Stimulated activated CD8-positive, alpha-beta memory T cell treated with anti-CD3 and anti-CD28 coated beads, Interleukin-7, amount 100 ng/mL, for 4 hours (primary cell): ENCODE measurements at places on chromosomes 2 and 18.

- no peak for DNase-seq
Observed at GRCh38 chr2:241340631-241341163, 15.4 kb upstream of the FARP2 start.

DNA sequence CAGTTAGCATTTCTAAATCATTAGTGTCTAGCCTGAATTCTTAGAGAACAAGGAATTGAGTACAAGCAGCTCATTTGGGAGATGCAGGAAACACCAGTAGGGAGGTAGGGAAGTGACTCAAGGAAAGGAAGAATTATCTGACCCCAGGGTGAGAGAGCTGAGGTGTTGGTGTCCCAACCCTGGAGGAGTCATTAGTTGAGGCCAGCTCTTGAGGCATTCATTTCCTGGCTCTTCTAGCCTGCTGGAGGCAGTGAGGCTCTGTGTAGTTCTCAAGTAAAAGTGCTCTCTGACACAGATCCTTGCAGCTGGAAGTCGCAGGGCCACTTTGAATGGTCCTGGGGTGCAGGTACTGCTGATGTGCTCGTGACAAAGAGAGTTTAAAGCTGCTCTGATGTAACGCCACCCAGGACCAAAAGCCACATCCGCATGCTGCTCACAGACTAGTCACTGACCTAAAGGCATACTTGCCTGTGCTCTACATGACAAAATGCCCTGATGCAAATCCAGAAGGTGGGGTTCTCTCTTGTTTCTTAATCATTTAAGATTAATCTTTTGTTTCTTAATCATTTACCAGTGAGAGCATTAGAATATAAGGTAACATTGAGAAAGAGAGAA lies 299.5 kb upstream of the LYPD1 start:
- no peak for DNase-seq

GRCh38 chr18:34864836-34865497 lies 154.9 kb downstream of the DTNA start:
- no peak for DNase-seq

DNA sequence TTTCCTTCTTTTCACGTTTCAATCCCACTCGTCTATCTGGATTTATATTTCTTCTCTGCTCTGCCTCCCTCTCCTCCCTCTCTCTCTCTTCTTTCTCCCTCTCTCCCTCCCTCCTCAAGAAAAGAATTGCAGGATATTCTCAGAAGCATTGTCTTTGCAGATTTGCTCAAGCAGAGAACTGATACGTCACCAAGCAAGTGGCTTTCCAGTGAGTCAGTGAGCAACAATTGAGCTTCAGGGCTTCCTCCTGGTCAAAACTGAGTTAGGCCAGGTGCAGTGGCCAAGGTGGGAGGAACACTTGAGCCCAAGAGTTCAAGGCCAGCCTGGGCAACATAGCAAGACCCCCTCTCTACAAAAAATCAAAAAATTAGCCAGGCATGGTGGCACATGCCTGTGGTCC lies 151.1 kb downstream of the SMAD2 start:
- DNase-seq: no peak

DNA sequence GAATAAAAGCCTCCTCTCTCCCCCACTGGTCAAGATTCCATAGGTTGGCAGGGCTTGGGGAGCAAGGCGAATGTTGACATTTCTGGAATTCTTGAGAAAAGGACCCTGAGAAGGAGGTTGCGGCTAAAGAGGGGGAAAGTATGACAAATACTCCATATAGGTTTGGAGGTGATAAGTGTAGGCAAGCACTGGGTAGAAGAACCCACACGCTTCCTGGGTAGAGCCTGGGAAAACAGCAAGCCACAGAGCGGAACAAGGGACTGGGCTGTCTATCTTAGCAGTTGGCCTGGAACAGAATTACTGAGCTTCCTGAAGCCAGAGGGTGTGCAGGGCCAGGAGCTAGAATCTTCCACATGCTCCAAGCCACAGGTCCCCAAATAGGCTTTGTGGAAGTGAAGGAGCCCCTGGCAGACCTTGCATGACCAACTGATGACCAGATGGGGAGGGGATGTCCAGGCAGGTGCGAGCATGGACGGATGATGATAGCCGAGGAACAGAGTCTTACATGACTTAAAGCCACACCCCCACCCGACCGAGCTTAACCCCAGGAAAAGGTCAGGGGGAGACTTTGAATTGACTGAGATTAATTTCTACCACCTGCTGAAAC lies 9.9 kb downstream of the PRKAG3 start:
- DNase-seq: no peak

- no peak for DNase-seq
Observed at GRCh38 chr2:204971206-204971907, 426.1 kb downstream of the PARD3B start.

- no peak for DNase-seq
Observed at GRCh38 chr2:196742685-196743084, 56.8 kb downstream of the GTF3C3 start.

DNA sequence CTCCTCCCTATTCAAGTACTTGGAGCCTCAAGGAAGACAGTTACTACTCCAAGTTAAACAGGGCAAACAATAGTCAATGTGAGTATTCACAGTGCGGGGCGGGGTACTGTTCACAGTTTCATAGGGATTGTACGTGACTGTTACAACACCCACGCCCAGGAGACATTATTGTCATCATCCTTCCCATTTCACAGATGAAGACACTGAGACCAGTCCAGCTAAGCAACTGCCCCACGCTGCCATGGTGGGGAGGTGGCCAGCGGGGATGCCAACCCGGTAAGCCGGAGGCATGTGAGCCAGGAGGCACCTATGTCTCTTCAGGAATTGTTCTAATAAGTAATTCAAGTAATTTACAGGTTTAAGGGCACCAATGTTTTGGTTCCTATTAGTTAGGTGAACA lies 982 bp downstream of the HJURP start:
- no peak for DNase-seq

DNA sequence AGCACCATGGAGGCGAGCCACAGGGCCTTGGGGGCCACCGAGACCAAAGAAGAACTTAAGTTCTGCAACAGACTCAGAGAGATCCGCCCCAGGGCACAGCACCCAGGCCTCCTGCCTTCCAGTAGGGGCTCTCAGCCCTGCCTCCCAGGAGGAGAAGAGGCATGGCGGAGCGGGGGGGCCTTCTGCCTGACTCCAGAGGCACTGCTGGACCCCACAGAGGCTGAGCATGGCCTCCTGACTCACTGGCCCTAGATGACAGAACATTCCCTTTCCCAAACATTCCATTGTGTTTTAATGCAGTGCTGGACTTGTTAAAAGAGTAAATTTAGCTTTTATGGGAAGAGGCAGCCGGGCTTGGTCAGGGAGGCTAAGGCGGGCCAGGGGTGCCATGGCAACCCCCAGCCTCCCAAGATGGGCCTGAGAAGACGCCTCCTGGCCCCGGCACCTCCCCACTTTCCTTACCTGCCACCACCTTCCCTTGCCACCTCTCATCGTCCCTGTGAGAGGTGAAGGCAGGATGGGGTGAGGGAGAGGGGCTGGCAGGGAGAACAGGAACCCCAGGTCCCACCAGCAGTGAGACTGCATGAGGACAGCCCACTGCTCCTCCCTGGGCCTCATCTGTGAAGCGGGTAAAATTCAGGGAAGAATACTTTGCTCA lies 65.4 kb downstream of the SMAD7 start:
- DNase-seq: no peak

DNA sequence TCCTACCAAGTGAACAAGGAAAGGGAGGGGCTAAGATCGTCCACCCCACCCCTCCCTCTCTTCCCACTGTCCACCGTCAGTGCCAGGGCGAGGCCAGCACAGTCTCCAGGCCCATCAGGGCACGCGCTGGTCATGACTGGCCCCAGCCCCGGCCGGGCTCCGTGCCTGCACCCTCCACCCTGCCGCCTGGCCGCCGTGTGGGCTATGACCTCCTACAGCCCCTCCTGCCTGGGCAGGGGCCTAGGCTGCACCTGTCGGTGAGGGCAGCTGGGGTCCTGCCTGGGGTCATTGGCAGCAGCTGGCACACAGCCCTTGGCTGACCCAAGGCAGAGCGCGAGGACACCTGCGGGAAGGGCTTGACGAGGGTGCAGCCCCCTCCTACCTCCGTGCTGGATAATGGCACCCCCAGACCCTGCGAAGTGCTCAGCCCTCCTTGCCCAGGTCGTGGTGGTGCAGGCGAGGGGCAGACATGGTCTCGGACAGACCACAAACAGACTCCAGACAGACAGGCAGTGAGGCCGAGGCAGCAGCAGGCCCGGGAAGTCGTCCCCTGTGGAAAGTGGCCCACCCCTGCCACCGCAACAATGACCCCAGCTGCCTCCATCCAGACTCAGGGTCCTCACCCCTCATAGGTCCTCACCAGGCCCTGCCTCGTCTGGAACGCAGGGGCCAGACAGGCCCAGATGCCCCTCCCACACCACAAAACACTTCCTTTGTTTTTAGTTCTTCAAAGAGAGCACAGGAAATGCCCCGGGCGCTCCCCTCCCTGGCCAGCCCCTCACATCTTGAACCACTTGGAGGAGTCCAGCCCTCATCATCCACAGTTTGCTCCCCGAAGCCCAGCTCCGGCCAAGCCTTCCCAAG lies 43.1 kb upstream of the GPC1 start:
- no peak for DNase-seq

DNA sequence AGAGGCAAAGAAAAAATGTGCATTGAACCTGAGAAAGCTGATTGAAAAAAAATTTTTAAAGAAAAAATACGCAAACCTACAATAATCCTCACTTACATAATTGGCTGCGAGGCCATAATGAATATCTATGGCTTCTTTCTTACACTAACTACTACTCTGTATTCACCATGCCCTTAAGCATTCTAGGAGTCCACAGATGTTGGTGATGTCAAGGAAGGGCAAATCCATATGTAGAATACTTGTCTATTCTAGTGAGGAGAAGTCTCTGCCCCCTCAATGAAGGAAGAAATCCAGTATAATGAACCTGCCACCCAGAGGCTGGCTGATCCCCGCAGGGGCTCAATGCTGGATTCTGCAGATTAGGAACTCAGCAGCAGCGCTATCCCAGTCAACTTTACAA lies 14.3 kb downstream of the GALNT3 start:
- no peak for DNase-seq

DNA sequence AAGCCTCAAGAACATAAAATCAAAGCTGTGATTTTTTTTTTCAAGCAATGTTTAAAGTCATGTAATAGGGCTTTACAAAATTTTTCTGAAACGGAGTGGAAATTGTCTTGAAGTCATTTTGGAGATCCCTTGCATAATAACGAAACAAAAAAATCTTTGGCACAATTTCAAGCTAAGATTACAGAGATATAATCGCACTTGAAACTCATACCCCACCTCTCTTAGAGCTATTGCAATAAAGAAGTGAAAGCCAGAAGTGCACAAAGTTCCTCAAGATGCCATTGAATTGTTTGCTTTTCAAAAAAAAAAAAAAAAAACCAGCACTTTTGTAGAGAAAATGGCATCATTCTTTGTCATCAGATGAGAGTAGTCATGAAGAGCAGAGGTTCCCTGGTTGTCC lies 152.3 kb downstream of the PAX3 start:
- no peak for DNase-seq

- DNase-seq: no peak
Observed at GRCh38 chr2:11870584-11870983, 124.2 kb downstream of the LPIN1 start.

DNA sequence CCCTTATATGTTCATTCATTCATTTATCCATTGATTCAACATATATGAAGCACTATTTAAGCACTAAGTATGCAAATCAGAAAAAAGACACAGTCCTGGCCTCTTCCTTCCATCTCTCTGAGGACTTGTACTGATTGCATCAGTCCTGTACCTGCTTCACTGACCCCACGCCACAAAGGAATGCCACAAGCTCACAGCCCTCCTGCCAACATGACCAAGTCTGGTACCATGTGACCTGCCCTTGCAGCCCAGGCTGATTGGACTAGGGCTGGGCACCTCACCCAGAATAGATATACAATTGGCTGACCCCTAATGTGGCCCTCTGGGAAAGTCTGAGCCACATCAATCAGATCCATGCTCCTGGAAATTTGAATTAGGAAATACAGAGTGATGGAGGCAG lies 196.6 kb downstream of the AGPS start:
- no peak for DNase-seq

DNA sequence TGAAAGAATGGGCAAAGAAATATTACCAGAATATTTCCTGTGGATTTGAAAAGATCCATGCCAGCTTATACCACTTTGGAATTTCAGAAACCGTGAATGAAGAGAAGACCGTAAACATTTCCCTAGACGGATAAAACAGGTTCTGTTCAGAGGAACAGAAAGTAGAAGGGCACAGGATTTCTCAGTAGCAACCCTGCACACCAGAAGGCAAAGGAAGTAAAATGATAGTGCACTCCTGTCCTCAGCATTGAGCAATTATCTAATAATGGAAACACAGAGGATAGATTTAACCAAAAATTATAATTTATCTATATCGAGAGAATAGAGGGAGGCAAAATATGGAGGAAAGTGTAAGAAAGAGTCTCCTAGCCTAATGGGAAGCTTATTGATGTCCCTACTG lies 87.0 kb upstream of the ITGA6 start:
- no peak for DNase-seq

DNA sequence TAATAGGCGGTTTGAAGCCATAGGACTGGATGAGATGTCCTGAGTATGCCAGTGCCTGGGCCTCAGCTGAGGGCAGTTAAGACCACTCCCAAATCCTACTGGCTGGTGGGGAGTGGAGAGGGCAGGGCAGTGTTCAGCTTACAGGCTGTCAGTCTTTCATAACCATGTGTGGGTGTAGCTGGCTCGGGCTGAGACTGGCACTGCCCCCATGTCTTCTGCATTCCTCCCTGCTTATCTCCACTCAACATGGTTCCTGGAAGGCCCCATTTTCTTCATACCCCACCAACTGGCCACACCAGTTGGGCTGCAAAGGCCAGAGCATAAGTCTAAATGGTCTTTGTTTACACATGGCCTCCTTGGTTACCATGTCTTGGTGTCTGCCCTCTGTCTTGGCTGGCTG lies 17.2 kb upstream of the IL37 start:
- DNase-seq: no peak

GRCh38 chr2:142112757-142113221 lies 18.0 kb downstream of the LRP1B start:
- DNase-seq: no peak

GRCh38 chr2:86487062-86487461 lies 45.9 kb downstream of the KDM3A start:
- no peak for DNase-seq

- no peak for DNase-seq
Observed at GRCh38 chr2:28333606-28334526, 58.8 kb upstream of the FOSL2 start.
